ENCODE measurements at places on chromosomes 12 and 14.

DNA sequence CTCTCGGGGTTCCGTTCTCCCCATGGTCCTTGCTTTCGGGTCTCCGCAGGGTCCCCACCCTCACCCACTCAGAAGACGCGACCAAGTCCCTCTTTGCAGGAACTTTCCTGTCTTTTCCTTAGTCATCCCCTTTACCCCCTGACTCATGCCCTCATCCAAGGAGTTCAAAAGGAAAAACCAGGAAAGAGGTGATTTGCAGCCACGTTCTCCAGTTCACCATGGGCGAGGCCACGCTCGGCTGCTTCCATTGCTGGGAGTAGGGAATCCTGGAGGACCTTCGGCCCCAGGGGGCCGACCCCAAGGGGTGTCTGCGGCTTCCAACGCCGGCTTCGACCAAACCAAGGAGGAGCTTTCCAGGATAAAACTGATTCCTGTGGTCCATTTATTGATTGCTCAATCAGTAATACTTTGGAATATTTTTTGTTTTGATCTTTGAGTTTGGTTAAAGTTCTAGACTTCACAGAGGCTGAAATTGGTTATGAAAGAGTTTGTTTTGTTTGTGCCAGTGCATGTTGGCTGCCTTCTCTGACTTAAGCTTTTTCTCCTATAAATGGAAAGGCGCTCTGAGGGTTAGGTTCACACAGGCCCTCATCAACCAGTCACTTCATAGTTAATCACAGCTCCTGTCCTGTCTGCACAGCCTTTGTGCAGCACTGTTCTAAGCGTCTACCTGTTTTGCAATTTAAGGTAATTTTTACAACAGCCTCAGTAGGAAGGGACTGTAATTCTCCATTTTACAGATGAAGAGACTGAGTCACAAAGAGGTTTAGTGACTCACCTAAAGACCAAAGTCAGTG is 827 bp downstream of the ALDH2 start:
- DNase-seq = no peak

- DNase-seq = no peak
These were observed 9.6 kb upstream of the FBXO33 start for GRCh38 chr14:39441805-39442204.

DNA sequence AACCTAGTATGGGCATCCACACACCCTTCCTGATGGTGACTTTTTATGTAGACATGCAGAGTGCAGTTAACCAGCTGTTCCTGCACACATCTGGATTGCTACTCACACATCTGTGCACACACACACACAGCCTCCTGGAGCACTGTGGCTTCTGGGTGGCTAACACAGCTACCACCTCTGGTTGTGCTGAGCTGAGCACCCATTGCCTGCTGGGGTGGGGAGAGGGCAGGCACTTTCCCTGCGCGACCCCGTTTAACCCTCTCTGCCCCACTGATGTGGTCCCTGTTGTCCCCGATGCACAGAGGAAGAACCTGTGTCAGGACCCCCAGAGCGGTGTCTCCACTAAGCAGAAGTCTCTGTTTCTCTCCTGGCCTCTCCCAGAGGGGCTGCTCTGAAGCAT is 14.4 kb upstream of the SERPINA3 start:
- DNase-seq = no peak

DNA sequence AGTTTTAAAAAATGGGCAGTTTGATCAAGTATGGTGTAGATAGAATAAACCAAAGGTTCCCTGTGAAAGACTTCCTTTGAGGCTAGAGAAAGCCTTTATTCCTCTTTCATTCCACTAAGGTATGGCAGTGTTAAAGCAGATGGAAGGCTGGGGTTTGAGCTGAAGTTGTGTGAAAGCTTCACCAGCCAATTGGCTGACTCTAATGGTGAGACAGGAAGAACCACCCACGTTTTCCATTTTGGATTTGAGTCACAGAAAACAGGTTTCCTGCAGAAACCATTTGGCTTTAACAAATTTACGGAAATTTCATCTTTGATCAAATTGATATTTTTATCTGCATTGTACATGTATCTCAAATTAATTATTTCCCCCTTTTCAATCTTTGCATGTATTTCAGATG is 455.0 kb downstream of the PCNX1 start:
- no peak for DNase-seq

DNA sequence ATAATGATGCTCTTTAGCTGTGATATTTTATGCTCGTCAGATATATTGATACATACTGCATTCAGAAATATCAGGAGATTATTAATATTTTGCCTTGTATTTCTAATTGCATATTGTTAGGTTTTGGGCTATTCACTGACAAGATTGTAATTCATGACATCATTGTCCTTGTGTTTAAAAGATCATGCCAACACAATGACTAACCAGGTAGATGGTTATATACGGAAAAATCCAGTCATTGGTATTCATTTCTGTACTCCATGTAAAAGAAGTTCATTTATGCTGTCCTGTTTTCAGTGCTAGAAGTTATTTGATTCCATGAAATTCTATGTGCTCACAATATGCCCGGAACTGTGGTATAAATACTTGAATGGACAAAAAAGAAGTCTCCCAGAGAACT is 107.5 kb downstream of the KITLG start:
- no peak for DNase-seq

DNA sequence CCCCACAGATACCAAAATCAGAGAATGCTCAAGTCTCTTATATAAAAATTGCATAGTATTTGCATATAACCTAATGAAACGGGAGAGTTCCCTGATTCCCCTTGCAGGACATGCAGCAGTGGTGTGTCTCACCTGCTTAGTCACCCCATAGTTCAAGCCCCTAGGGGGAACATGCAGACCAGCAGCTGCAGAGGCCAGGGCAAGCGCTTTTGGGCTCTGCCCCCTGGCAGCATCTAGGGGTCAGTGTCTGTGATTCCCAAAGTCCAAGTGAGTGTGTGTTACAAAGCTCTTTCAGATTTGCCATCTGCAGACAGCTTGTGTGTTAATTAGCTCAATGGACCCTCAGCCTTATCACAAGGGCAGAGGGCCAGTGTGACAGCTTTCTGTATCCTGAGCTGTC is 110.1 kb downstream of the DNAI7 start:
- DNase-seq = no peak

GRCh38 chr12:51368640-51369517 is 22.3 kb downstream of the GALNT6 start:
- no peak for DNase-seq

GRCh38 chr12:66392266-66392915 is 90.1 kb downstream of the HELB start:
- no peak for DNase-seq

GRCh38 chr14:93954900-93955849 is 21.2 kb downstream of the ASB2 start:
- DNase-seq = no peak

DNA sequence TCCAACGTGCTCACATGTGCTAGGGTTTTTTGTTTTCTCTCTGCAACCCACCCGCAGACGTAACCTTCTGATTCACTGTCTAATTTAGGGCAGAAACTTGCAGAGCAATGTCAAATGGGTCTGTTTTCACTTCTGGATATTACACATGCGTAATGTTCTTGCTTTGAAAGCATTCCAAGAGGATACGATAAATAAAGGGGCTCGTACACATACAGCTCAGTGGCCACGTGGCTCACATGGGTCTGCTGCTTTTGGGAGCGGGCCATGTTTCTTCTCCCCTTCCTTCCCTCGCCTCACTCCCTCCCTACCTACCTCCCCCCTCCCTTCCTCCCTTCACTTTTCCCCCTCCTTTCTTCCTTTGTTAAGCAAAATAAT is 23.4 kb downstream of the CACNA1C start:
- no peak for DNase-seq

- DNase-seq = no peak
These were observed 48.2 kb downstream of the CRACR2A start for GRCh38 chr12:3704512-3705353.

DNA sequence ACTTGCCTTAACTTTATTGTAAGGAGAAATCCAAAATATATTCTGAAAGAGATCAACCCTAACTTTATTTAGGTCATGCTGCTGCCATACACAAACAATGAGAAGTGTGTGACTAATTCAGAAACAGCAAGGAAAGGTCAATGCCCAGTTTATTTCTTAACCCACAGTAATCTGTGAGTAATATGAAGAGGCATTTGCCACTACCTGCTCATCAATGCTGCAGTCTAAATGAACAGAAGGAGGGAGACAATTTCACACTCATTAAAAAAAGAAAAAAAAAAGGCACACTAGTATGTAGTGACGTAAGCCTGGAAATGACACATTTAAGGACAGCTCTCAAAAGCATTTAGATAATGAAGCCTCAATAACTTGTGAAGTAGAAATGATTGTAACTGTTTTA is 90.5 kb upstream of the FOXN3 start:
- DNase-seq = no peak

DNA sequence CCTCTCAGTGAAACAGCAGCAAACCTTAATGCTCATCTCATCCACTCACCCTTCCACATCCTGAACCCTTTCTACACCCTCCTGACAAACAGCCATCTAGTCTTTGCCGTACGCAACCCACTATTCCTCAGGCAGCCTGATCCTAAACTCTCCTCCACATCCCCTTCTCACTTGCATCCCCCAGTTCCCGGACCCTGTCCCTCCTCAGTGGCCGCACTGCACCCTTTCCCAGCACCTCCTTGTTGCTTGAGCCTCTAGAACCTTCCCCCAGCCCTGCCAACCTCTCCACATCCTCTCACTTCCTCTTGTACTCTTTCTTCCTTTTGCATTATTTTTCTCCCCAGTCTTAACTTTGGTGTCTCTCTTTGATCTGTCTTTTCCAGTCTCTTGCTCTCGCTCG is 42.9 kb downstream of the IQSEC3 start:
- no peak for DNase-seq

- no peak for DNase-seq
These were observed 21.5 kb upstream of the TC2N start for GRCh38 chr14:91888641-91889476.

DNA sequence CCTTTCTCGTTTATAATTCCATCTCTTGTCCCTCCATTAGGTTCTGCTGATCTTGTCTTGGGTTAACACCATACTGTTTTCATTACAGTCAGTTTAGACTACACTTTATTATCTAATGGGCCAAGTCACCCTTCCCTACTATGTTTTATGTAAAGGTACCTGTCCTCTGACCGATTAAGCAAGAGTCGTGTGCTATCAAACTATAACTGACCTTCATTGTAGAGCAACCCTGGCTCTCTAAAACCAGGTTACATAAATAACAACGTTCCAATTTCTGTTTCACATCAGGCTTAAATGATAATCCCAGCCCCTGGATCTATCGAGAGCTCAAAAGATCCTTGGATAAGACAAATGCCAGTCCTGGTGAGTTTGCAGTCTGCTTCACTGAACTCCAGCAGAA is 16.7 kb downstream of the OAS2 start:
- no peak for DNase-seq

DNA sequence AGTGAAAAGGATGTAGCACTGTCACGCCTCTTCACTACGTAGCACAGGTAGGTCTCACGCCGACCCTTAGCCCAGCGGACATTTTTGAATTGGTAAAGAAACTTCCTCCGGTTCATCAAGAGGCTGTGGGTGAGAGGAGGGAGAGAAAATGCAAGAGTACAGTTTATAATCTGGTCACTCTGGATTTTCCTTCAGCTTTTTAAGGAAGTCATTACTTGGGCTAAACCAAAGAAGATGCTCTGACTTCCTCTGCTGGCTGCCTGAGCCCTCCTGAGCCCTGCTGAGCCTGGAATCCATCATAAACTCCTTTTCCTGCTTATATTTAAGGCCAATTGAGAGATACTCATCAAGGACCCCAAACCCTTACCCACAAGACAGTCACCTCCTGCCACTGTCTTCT is 5.8 kb downstream of the AICDA start:
- DNase-seq = no peak

- peak; percentile 32 for DNase-seq
These were observed 351.0 kb downstream of the NAV3 start for GRCh38 chr12:78181544-78182162.

DNA sequence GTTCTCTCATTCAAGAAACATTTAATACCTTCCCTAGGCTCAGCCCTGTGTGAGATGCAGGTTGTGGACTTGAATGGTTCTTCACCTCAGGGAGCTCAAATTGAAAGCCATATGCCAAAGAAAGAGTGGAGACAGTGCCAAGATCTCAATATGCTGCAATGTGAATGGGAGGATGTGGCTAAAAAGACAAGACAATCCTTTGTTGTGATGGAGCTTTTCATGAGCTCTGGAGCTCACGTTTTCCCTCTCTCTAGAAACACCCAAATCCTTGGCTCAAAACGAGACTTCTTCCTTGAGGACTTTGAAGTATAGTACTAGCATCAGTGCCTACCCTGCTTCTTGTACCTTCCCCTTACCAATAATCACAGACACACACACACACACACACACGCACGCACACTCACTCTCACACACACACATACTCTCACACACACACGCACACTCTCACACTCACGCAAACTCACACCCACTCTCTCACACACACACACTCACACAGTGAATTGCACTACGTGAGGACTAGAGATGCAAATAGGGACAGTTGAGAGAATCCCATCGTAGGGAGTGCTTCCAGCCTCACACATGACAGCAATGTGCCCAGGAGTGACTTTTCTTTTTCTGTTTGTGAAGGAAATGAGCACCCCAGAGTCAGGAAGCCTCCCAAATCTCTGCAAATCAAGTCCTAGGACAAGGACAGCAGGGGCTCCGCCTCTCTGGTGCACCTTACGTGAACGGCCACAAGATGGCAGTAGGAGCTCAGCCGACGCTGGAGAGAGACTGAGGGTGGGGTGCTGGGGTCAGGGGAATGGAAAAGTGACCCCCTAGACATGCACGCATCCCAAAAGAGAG is 231.4 kb downstream of the PCNX1 start:
- DNase-seq = no peak

GRCh38 chr12:29578731-29579130 is 81.2 kb upstream of the OVCH1 start:
- DNase-seq = no peak
